T-helper 17 cell (primary cell): ENCODE measurements at places on chromosomes 1 and 21.

DNA sequence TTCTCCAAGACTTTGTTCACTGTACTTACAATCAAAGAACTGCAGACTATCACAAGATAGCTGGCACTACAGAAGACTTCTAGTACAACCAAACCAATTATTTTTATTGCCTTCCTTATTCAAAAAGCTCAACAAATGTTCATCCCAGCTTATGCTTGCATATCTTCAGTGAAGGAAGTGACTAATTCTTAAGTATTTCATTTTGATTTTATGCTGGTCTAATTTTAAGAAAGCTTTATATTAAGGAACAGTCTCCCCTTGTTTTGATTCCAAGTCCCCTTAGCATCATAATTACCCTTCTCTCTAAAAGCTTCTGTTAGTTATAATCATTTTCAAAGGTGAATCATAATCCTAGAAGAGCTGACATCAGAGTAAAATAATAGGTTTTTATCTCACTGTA, 132.9 kb downstream of the LRRIQ3 start:
- DNase-seq = no peak

- DNase-seq = no peak
Observed at GRCh38 chr1:51627672-51628071, 10.8 kb downstream of the OSBPL9 start.

DNA sequence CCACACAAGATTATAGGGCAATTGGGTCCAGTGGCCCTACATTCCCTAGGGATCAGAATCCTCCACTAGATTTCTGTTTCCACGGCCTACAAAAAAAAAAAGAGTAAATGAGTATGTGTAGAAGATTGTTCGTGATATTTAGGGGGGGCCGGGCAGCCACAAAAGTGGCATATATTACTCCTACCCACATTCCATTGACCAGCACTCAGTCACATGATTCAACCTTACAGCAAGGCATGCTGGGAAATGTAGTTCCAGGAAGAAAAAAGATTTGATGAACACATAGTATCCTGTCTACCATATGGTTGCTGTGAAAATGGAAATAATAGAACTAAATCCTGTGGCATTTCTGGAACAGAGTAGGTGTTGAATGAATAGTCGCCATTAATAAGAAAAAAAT, 43.4 kb upstream of the GJB5 start:
- DNase-seq = no peak

DNA sequence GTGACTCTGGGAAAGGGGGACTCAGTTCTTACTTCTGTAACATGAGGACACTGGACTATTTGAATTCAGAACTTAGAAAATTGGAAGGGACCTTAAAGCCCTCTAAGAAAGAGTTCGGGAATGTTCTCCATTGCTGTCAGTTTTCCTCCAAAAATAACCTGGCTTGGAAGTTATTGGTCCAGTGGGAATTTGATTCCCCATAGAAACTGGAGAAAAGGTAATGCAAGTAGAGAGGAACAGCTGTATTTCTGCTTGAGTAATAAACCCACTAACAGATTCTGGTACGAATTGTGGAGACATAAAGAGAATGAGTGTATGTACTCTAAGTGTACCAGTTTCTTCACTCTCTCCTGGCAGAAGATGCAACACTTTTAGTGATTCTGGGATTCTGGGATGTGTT, 1.8 kb downstream of the ZBED6 start:
- DNase-seq = no peak

GRCh38 chr1:160238408-160238807, 23.9 kb downstream of the DCAF8 start:
- DNase-seq = no peak
